ENCODE measurements at places on chromosomes 2 and 18.

GRCh38 chr2:128549646-128550260, 231.1 kb upstream of the HS6ST1 start:
- DNase-seq, result no peak

GRCh38 chr2:48397281-48397680, 132.7 kb upstream of the STON1 start:
- DNase-seq, result no peak

GRCh38 chr2:38862476-38862875, 13.3 kb downstream of the DHX57 start:
- no peak for DNase-seq

DNA sequence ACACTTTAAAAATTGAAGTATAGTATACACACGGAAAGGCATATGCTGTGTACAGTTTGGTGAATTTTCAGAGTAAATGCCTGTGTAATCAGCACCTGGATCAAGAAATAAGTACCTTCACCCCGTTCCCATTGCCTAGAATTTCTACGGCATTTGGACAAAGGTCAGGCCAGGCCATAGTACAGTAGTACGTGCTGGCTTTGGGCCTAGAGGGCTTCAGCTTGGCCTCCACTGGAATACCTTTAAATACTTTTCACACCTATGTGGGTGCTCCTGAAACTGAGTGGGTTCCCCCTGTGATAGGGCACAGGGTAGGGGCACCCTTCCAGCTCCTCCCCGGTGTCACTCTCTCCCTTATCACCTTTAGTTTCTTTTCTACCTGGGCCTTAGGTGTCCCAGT, 26.5 kb downstream of the TET3 start:
- no peak for DNase-seq
